Stimulated activated CD4-positive, alpha-beta T cell treated with anti-CD3 and anti-CD28 coated beads, Interleukin-12 subunit alpha, Interleukin-12 subunit beta, amount 100 ng/mL, for 24 hours (primary cell): ENCODE measurements at places on chromosomes 16 and 17.

DNA sequence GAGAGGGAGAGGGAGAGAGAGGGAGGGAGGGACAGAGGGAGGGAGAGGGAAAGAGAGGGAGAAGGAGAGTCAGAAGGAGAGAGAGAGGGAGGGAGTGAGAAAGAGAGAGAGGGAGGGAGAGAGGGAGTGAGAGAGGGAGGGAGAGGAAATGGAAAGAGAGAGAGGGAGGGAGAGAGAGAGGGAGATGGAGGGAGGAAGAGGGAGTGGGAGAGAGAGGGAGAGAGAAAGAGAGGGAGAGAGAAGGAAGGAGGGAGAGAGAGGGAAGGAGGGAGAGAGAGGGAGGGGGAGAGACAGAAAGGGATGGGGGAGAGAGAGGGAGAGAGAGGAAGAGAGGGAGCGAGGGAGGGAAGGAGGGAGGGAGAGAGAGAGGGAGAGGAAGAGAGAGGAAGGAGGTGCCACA is 72.8 kb downstream of the AXIN2 start:
- DNase-seq: no peak

GRCh38 chr16:47310792-47311211 is 150.1 kb downstream of the ITFG1 start:
- DNase-seq: no peak

GRCh38 chr16:51402298-51402697 is 251.2 kb upstream of the SALL1 start:
- no peak for DNase-seq

GRCh38 chr17:79561486-79562133 is 49.2 kb downstream of the RBFOX3 start:
- no peak for DNase-seq

- no peak for DNase-seq
Measured at GRCh38 chr17:78475211-78475610, 96.8 kb downstream of the PGS1 start.

DNA sequence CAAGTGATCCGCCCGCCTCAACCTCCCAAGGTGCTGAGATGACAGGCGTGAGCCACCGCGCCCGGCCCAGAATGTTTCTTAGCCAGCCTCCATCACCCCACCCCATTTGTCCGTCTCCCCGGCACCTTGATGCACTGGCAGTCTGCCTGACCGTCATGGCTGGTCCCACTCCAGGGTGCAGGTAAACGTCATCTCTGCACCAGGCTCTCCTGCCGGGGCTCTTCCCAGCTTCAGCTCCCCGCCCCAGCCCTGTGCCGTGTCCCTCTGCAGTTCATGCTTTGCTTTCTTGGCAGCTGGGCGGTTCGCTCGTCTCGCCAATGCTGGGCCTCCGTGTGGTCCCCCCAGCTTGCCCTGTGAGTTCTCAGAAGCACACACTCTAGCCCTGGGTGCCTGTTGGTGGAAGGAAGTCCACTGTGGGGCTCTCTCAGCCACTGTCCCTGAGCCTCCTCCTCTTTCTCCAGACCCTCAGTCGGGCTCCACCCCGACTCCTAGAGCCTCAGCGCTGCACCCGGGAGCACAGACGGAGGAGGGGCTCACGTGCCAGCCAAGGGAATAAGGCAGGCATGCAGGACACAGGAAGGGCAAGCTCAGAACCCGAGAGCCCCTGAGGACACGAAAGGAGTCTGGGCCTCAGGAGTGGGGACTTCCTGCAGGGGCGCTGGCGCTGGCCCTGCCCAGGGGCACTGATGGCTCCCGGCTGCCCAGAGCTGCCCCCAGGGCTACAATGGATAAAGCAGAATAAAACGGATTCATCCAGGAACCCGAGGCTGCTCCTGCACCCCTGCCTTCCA is 12.0 kb downstream of the HS3ST6 start:
- DNase-seq: no peak

DNA sequence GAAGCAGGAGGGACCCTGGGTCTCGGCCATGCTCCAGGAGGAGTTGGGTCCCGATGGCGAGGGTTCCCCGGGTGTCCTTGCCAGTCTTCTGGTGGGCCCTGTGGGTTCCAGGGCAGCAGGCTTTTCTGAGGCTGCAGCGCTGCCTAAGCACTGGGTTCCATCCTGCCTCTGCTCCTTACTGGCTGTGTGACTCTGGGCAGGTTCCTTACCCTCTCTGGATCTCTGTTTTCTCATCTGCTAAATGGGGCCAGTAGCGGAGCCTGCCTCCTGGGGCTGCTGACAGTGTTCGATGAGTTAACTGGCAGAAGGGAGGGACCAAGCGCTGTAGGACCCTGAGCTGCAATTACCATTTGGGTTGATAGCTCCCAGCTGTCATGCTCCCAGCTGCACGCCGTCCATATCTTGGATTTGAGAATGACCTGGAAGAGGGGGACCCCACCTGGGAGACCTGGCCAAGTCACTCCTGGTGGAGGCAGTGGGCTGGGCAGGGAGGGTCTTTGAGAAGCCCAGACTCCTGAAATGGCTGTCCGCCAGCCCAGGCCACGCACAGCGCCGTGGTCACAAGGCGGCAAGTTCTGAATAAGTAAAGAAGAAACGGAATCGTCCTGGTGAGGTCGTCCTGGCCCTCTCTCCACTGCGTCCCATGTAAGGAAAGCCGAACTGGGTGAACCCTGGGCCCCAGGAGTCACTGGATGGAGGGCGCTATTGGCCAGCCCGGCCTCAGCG is 47.2 kb upstream of the GSE1 start:
- no peak for DNase-seq

GRCh38 chr17:17305281-17305801 is 2.2 kb downstream of the NT5M start:
- DNase-seq: peak; percentile 13

- DNase-seq: no peak
Measured at GRCh38 chr17:4607773-4608187, 23.5 kb downstream of the SMTNL2 start.

DNA sequence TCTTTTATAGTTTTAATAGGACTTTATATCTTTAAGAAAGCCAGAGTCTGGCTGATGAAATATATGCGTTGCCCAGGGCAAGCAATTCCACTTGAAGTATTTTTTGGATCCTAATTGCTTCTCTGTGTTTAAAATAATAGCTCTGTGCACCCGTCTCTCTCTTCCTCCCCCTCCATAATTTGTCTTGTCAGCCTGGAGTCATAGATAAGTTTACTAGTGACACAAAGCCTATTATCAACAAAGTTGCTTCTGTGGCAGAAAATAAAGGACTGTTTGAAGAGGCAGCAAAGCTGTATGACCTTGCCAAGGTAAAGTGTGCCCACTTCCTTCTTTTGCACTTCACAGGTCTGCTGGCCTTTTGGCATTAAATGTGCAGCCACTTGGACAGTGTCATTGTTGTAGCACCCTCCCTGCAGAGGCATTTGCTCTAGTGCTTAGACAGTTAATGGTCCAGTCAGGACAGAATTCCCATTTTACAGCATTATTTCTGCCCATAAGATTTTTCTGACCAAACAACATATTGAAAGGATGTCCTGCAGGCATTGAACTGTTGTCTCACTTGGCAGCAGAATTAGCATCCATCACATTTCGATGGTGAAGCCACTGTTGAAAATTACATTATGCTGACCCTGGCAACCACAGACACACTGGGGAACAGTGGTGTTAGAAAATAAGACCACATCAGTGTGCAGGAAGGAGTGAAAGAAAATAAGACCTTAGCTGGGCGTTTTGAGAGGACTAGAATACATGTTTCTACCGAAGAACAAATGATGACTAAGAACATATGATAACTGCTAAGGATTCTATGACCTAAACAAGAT is 28.4 kb upstream of the SLC12A3 start:
- DNase-seq: no peak

GRCh38 chr17:46009681-46010596 is 10.9 kb downstream of the STH start:
- DNase-seq: no peak

- peak; percentile 88 for DNase-seq
Measured at GRCh38 chr17:7687908-7688807, at the start of gene WRAP53. WRAP53 (plus strand) TSS chr17:7688477; CDS start chr17:7688649, 172 bp downstream.

GRCh38 chr17:64247836-64248235 is 15.2 kb downstream of the TEX2 start:
- no peak for DNase-seq

DNA sequence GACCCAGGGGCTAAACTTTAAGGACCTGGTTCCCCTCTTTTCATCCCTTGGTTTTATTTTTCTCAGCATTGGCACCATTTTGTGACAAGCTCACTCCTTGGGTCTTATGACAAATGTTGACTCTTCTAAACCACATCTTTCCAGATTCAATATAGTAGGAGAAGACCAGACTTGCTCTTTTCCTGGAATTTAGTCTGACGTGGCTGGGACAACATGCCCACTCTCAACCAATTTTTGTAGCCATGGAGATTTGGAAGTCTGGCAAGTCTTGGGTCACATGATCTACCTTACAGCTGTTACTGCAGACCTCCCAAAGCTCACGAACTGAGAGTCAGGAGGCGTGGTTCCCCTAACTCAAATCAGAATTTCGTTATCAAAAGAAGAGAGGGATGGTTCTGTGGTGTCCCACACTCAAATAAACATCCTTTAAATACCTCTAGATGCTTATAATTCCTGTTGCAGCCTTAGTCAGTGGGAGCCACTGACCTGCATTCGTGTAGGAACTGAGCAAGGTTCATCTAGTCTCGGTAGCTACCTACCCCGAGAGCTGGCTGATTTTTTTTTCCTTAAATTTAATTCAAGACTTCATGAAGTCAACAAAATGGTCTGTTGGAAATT is 683.5 kb downstream of the MAF start:
- no peak for DNase-seq

DNA sequence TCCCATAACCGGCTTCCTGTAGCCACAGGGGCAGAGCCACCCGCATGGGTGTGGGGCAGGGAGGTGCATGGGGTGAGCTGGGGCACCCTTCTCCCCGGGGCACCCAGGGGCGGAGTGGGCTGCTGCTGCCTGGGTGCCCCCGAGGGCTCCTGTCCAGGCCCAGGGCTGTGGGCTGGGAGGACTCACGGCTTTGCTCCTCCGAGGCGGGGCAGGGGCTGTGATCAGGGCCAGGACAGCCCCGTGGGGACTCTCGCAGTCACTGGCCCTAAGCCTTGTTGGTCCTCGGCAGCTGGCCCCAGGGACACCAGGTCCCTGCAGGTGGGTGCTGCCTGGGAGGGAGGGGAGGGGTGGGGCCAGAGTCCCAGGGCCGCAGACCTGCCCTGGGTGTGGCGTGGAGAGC is 19.7 kb downstream of the CACNA1H start:
- no peak for DNase-seq

DNA sequence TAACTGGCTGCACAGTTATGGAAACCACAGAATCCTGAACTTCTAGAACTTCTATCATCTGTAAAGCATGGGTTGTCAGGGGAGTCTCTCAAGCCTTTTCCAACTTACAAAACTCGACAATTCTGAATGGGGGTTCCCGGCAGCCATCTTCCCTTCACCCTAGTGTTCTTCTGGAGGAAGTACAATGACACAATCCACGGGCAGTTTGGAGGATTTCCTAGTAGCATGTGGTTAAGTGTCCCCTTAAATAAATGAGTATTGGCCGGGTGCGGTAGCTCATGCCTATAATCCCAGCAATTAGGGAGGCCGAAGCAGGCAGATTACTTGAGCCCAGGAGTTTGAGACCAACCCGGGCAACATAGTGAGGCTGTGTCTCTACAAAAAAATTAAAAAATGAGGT is 2.1 kb downstream of the SLC16A6 start:
- DNase-seq: no peak

DNA sequence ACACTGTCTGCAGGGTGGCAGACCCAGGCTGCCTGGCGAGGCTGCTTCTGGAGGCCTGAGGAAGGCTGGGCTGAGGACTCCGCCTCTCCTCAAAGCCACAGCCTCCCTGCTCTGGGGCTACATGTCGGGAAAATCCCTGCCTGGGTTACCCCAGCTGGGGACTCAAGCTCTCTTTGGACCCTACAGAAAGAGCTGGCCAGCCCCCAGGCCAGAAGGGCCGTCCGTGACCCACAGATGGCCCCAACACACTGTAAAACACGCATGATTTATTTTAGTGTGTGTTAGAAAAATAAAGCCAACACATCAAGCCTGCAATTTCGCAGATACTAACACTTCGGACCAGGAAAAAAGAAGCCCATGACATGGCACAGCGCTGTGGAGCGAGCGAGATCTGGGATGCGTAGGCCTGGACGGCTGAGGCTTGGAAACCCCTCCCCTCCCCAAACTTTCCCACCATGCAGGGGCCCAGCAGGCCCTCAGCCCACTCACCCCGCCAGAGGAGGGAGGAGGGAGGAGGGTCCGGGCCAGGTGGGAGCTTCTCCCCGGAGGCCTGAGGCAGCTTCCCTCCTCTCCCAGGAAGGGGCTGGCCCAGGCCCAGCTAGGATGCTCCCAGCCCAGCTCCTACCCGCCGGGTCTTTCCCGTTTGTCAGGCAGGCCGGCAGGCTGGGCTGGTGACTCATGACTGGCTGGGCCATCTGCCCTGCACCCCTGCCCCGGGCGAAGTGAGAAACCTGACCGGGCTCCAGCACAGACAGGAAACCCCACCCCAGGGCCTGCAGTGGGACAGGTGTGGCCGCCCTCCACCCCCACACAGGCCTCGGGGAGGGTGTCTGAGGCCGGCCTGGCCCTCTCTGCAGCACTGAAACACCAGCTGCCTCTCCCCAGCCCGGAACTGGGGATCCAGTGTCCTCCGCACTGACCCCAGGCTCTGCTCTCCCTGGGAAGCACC is 34.1 kb upstream of the SLC38A10 start:
- no peak for DNase-seq

DNA sequence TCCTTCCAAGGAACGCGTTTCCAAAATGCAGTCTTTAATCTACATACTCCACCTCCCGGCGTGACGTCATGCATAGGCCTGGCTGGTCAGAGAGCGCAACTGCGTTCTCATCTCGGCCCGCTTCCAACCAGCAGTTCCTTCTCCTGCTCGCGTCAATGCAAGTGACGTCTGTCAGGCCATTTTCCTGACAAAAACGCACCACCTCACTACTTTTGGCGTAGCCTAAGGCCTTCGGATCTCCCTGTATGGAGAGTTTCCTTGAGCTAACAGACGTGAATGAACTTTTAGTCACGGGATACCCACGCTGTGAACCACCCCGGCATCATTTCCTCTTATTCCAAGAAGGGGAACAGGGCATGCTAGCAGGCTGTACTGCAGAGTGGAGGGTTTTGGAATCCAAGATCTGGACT is 25.0 kb downstream of the TEX14 start:
- no peak for DNase-seq

- no peak for DNase-seq
Measured at GRCh38 chr17:8766731-8767130, 8.4 kb upstream of the SPDYE4 start.

DNA sequence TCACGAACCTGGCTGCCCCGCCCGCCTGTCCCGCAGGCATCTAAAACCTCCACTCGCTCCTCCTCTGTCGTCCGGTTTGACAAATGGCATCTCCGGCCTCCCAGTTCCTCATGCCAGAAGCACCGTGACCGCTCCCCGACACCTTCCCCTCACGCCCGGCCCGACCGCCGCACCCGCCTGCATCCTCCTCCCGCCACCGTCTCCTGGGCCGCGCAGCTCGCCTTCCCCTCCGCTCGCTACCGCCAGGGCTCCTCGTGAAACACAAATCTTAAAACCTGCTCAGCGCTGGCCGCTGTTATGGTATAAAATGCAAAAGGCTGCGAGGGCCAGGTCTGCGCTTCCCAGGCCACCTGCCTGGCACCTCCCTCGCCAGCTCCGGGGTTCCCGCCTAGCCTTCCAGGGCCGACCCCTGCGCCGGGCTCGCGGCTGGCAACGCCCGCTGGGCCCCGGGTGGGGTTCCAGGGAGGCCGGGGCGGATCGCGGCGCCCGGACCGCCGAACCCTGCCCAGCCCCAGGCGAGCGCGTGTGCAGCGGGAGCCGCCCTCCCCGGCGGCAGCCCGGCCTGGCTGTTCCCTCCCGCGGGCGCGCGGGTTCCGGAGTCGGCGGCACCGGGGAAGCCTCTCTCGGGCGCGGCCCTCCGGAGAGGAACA is 488 bp downstream of the SPSB3 start:
- no peak for DNase-seq
